Posterior cingulate gyrus (tissue), 11 donors: ENCODE measurements at places on chromosomes 6 and 20.

DNA sequence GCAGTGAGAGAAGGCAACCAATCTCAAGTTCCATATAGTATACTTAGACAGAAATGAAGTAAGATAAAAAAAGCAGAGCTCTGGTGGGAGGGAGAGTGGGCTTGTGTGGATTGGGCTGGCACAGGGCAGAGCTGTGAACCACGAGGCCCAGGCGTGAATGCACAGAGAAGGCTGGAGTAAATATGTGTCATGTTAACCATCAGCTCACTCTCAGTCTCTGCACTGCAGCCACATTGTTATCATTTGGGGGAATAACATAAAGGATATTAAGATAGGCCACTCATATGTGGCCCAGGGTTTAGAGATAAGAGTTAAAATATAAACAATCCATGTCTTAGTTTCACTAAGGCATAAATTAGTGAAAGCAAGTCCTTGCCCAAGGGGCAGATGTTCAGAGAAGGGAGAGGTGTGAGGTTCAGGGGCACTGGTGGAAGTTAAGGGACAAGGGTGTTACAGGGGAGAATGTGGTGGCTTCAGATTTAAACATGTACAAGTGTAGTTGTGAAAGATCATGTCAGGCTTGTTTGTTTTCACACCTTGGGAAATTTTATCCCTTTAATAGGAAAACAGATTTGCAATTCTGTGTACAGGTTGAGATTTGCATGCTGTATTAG lies 14.4 kb downstream of the GMPR start:
- DNase-seq, result no peak

GRCh38 chr6:52416629-52417151 lies 3.5 kb upstream of the EFHC1 start:
- DNase-seq, result no peak

DNA sequence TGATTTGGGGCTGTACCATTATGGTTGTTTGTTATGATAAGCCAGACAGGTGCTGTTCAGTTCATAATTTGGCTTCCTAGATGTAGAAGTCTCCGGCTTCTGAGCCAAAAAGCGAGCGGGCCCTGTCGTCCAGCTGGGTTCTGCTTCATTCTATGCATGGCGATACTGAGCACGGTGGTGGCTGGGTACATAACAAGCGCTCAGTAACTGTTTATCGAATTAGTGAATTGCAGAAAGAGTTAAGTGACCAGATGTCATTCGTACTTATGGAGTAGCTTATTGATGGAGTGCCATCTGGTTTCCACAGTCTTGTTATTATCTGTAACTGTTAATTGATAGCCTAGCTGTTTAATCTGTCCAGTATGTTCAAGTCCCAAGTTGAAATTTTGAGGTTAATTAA lies 85.0 kb downstream of the DTD1 start:
- no peak for DNase-seq

- no peak for DNase-seq
Measured at GRCh38 chr6:134323698-134324097, 5.8 kb upstream of the SGK1 start.

DNA sequence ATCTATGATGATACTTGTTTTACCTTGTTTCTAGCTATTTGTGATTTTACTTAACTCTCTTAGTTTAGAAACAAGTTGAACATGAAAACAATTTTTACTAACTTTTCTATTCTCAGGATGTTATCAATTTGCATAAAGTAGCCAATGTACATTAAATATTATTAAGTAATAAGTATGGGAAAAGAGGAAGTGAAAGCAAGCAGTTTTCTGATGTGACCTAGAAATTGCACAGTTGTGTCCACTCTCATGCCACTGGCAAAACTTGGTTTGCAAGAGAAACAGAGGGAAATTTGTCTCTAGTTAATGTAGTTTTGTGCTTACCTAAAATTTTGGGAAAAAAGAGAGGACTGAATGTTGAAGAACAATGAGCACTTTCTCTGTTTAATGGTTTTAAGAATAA lies 19.2 kb upstream of the TSPYL1 start:
- no peak for DNase-seq

GRCh38 chr6:81485395-81485794 lies 267.1 kb downstream of the TENT5A start:
- DNase-seq, result no peak

DNA sequence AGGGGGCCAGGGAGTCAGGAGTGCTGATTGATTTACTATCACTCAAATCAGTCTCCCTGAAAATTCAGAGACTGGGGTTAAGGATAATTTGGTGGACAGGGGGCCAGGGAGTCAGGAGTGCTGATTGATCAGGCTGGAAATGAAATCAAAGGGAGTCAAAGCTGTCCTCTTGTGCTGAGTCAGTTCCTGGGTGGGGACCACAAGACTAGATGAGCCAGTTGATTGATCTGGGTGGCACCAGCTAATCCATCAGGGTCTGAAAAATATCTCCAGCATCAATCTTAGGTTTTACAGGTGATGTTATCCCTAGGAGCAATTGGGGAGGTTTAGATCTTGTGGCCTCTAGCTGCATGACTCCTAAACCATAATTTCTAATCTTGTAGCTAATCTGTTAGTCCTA lies 6.1 kb upstream of the AFG1L start:
- no peak for DNase-seq

DNA sequence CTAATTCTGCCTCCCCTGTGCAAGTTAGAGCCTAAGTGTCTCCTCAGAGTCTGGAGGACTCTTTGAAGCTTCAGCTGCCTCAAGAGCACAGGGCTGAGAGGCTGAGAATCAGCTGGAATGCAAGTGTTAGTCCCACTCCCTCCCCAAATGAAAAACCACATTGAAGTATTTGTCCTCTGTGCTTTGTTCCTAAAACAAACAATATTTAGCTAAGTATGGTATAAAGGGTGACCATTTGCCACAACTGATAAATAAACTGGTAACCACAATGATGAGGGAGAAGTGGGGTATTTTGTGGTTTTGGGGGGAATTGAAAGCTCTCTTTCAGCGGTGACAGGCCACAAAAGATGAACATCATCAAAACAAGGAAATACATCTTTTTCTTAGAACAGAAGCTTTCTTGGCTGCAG lies 91.7 kb upstream of the HDDC2 start:
- no peak for DNase-seq

GRCh38 chr20:44790638-44791393 lies 19.5 kb downstream of the RIMS4 start:
- no peak for DNase-seq

GRCh38 chr6:10411971-10412460 lies 2.9 kb downstream of the TFAP2A start:
- no peak for DNase-seq

DNA sequence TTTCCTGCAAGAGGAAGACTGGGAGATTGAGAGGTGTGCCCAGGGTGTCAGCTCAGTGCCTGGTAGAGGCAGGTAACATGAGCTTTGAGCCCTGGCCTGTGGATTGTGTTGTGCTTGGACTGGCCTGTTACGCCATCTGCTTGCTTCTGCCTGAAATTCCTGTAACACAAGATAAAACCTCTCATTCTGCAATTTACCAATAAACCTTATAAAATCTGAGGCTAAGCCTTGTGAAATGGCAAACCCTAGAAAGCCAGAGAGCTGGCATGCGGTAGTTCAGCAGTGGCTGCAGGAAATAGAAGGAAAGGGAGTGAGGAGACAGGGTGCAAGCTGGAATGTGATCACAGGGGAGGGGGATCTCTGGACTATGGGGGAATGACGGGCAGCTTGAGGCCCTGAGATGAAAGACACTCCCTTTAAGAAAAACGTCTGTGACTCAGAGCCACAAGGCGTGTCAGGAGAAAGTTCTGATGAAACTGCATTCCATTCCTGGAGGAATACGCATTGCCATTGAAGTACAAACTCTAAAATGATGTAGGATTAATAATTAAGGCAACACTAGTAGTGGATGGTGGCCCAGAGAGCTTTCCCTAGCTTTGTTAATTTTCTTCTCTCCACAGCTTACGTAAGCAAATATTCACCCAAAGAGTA lies 26.3 kb upstream of the TFAP2A start:
- DNase-seq, result no peak

DNA sequence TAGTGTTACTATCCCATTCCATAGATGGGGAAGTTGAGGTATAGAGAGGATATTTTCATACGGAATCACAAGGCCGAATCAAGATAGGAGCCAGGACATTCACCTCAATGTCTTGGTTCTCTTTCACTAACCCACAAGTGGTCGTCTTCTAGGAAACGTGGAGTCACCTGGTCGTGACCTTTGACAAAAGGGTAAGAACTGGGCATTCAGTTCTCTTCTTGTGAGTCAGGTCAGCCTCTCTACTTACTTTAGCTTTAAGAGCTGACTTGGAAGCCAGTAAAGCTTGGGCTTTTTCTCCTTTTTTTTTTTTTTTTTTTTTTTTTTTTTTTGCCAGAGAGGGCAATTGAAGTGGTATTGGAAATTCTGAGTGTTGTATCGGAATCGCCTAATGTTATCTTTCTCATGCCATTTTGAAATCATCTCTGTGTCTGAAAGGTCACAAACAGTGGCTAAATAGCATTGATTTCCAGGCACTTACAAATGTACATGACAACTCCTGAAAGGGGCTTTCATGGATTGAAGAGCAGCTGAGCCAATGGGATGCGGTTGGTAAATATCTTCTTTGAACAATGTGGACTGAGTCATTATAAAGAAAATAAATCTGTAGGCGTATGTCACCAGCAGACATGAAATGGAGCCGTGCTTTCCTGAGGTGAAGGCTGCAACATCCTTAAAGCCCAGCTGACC lies 356.9 kb downstream of the KIF16B start:
- DNase-seq, result no peak

DNA sequence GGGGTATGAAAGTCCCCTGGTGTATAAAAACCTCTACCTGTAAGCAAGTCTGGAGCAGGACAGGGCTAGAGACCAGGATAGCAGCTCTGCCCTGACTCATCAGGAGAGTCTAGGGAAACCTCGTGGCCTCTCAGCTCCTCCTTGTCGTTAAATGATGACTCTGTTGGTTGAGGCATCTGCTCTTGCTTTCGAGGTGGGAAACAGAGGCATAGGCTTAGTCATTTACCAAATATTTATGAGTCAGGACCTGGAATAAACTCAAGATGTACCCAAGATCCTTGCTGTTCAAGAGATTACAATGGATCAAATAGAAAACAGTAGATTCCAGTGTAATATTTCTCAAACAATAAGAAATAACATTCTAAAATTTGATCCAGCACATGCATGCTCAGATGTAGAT lies 5.5 kb downstream of the MANBAL start:
- no peak for DNase-seq

DNA sequence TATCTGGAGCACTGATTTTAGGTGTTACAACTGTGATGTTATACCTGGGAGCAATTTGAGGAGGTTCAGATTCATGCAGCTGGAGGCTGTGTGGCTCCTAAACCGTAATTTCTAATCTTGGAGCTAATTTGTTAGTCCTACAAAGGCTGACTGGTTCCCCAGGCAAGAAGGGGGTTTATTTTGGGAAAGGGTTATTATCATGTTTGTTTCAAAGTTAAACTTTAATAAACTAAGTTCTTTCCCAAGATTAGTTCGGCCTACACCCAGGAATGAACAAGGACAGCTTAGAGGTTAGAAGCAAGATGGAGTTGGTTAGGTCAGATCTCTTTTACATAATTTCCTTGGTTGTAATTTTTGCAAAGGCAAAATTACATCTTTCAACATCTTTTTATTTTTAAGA lies 135.8 kb downstream of the MYO6 start:
- DNase-seq, result no peak

DNA sequence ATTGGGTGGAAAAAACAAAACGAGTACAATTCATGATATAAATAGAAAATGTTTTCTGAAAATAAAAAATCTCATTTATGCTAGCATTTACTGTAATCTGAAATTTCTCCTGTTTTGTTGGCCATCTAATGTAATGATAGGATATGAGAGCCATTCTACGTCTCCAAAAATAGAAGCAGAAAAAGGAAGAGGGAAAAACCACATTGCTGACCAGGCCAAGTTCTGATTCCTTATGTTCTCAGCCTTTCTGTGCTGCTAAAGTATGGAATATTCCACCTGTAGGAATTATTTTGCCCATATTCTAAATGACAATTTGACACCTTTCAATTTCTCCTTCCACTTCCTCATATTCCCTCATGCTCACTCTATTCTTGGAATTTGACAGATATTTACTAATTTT lies 110.2 kb downstream of the TBXT start:
- no peak for DNase-seq

- DNase-seq, result no peak
Measured at GRCh38 chr6:88262332-88262731, 96.2 kb upstream of the CNR1 start.

DNA sequence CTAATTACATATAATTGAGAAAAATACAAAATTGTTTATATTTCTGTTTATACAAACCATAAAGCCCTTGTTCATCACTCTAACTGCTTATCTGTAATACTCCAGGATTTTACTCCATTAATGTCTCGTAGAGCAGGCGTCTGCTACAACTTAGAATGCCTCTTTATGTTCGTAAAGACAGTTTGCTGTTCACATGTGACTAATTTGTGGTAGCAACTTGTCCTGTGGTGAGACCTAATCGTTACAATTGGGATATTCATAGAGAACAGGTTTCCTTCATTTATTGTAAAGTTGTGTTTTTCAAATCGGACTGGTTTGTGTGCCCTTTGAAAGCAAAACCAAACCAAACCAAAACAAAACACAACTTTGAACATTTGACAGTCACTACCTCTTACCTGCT lies 149.7 kb downstream of the ASCC3 start:
- no peak for DNase-seq

DNA sequence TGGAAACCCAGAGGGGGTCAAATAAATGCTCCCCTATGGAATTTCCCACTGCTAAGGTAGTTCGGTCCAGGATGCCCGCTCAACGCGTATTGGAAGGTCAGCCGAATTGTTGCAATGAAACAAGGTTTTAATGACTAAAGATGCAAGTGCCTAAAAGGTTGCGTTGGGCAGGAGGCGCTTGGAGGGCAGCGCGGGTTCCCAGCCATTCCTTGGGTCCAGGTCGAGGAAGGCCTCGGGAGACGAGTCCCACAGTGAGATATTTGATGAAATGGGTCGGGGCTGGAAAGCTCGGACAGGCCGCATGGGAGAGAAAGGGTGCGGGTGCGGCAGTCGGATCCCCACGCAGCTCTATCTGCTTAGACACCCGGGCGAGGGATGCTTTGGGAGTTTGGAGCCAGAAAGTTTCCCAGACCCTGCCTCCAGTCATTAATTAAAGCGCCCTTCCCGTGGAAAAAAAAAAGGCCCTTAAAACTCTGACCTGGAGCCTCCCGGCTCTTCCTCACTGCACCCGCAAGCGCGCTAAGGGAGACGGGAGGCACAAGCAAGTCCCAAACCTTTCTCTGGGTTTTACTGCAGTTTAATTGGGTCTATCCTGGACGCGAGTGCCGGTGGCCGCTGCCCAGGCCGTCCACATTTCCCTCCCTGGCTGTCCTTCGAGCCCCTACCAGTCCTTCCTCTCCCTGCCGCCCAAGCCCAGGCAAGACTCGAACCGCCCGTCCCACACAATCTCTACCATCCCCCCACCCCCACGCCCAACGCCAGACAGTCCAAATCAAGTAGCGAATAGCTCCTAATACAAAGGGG lies 24.2 kb downstream of the TFAP2A start:
- DNase-seq, result no peak

- DNase-seq, result no peak
Measured at GRCh38 chr6:150026976-150027805, 1.9 kb upstream of the RAET1L start.

DNA sequence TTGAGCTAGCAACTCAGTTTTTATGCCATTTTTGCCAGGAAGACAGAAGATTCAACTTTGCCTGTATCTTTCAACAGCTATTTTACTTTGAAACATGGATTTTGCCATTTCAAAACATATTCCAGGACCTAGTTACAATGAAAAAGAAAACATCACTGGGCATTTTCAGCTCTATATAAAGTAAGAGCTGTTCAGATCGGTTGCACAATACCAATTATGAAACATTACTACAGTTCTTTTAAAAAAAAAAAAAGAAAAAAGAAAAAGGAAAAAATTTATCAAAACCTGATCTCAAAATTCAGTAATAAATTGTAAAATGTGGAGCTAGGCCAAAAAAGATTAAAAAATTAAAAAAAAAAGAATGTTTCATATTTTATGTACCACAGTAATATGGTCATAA lies 15.6 kb downstream of the BCLAF1 start:
- no peak for DNase-seq
